Activated CD4-positive, alpha-beta memory T cell treated with anti-CD3 and anti-CD28 coated beads for 36 hours (primary cell): ENCODE measurements at places on chromosomes 7 and 10.

GRCh38 chr7:81506609-81507008 lies 263.2 kb downstream of the HGF start:
- no peak for DNase-seq

- DNase-seq: no peak
These were observed 8.4 kb downstream of the ABCB1 start for GRCh38 chr7:87592300-87592699.

DNA sequence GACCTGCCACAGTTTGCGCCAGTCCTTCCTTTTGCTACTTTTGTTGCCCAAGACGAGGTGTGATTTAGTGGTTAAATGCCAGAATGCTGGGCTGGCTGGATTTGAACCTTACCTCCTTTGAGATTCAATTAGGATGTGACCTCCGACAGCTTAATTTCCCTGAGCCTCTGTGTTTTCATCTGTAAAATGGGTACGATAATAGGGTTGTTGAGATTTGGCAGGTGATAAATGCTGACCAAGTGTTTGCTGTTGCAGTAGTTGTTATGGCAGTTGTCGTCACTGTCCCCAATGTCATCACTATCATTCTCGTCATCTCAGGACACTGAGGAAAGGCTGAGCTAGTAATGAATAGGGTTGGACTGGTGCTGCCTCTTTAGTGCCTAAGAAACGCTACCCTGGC lies 61.1 kb downstream of the GRK5 start:
- DNase-seq: no peak

DNA sequence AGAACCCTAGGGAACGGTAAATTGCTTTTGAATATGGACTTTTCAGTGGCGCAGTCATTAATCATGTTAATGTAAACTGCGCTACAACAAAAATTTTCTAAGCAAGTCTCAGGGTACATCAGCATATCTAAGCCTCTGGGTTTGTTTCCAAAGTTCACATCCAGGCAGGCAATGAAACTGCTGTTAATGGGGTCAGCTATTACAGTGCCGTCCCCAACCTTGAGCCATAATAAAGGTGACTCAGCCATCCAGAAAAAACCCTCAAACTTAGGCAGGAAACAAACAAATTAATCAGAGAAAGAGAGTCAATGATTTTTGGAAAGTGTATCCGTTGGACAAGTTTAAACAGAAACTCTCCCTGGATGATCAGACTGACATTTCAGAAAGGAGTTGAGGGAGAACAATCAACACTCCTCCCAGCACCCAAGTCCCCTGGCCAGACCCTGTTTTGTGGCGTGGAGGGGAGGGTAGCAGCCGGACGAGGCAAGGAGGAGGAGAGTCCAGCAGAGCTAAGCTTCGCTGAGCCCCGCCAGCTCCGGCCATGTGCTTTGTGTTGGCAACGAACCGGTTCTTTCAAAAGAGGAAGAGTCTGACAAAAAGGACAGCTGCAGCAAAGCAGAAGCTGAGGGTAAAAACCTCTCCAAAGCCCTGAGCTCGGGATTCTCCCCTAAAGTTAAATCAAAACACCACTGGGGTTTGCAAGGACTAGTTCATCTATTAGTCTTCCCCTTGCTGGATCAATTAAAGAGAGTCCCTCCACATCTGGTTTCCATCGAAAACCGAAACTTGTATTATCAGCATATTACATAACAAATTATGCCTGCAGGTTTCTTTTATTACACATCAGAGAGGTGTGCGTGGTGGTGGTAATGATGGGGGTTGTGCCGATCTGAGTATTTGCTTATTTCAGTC lies 3.6 kb downstream of the FAM53B start:
- DNase-seq: peak; percentile 38
